Progenitor cell of endocrine pancreas (in vitro differentiated cells): ENCODE measurements at places on chromosomes 16 and 17. TPM values are rescaled to one million over a fixed set of nuclear protein-coding genes. Genes with fewer than 3 reads are reported as not detected.

DNA sequence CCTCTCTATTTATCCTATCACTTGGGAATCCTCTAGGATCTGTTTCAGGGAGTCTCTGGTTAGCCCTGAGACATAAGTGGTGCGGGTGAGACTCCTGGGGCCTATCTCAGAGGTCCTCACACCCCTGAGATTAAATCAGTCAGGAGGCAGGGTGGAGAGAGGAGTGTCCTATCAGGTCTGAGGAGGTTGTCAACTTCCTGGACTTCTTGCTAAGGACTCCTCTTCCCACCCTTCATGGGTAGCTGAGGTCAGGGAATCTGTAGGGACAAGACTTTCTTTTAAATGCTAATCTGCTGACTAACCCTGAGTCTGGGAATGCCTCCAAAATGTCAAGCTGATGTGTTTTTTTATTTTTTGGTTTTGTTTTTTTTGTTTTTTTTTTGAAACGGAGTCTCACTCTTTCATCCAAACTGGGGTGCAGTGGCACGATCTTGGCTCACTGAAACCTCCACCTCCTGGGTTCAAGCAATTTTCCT is 6.6 kb upstream of the ARMC5 start:
- no peak for DNase-seq

DNA sequence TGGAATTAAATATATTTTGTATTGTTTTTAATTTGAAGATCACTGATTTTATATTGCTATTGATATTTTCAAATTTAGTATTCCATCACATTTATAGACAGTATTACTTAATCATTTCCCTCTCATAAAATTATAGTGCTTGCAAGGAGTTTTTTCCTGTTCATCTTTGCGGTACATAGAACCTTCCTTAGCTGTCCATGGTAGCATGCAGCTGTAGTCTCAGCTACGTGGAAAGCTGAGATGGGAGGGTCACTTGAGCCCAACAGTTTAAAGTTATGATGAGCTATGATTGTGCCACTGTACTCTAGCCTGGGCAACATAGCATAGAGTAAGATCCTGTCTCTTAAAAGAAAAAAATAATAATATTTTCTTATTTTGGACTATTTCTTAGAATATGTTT is 215.8 kb upstream of the CHMP6 start:
- no peak for DNase-seq

DNA sequence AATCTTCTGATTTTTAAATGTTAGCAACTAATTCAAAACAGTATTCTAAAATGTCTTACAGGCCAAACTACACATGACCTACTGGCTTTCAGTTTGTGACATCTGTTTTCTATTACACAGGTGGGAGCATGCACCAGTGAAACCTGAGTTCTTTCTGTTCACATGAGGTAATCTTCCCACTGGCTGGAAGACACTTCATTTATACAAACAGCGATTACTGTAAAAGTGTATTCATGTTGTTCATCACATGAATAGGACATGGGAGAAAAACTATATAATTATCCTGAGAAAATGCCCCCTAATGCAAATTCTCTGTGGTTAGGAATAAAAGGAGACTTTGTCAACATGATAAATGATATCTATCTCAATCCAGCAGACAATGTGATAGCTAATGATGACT is 11.1 kb upstream of the PIK3R5 start:
- no peak for DNase-seq

GRCh38 chr17:67562005-67562404 is 155.7 kb upstream of the NOL11 start:
- no peak for DNase-seq

GRCh38 chr17:27239046-27239445 is 54.9 kb upstream of the WSB1 start:
- no peak for DNase-seq

DNA sequence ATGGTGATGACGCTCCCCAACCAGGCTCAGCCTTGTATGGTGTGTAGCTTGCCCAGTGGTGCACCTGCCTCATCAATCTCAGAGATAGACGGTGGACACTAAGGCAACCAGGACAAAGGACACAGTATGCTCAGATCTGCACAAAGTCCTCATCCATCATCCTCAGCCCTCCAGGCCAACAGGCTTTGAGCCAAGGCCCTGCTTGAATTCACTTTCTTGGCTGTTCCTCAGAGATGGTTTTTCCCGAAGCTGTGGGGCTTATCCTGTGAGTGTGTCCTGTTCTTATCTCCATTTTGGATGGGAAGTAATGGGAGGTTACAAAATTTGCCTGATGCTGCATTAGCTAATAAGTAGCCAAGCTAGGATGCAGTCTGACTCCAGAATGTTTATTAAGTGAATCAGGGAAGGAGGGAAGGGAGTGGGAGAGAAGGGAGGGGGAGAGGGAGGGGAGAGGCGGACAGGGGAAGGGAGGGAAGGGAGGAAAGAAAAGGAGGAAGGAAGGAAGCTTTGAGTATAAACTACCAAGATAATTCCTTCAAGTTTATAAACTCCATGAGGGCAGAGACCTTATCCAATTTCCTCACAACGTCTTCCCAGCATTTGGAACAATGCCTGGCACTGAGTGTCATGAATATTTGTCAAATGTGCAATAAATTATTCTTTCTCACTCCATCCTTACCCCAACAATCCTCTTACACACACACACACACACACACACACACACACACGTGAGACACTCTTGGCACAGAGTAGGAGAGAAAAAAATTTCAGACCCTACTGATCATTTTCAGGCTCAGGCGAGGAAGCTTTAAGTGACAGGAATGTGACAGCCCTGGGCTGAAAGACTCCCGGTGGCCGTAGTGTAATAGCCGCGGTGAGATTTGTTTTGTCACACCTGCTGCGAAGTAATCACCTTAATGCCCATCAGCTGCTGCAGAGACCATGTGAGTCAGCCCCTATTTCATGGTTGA is 84.3 kb downstream of the BMERB1 start:
- DNase-seq = no peak

DNA sequence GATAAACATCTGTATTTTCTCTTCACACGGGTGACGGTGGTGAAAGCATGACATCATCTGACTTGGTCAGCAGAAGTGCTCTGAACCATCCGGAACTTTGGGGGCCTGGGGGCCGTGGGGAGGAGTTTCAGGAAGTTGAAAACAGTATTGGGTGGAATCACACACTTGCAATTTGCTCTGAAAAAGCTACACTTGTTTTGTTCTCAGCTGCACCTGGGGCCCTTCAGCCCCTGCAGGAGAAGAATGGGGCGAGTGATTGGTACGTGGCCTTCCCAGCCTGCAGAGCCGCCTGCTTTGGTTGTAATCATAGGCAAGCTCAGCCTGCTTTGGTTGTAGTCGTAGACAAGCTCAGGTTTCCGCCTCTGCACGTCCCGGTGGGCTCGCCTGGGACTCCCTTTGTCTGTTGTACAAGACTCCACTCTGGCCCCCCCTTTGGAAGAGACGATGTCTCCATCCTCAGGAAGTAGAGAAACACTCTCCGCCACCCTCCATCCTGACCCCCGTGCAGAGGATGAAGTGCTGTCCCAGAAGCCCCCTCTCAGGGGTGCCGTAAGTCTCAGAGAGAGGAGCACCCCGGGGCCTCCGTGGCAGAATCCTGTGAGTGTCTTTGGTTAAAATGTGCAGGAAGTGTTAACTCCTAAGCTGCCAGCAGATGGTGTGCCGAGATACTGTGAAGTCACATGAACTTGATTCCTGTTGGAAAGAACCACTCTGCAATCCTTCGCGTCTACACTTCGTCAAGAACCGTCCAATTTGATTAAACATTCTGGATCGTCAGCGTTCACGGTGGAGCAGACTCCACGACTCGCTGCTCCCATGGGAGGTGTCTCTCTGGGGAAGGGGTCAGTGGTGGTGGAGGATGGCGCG is 5.4 kb downstream of the BANP start:
- no peak for DNase-seq

DNA sequence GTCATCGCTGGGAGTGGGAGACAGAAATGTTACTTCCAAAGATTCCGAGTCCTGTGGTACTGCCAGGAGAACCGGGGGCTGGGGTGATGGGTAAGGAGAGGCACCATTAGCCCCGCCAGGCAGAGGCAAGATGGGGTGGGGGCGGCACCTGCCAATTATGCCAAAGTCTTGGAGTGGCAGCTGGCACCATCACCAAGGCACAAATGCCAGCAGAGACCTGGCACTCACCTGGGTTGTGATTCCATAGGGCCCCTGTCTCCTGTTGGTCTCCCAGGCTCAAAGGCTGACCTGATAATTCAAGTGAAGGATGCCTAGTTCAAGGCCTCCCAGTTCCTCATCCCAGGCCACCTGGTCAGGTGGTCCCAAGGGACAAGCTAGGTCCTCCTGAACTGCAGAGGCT is 7.6 kb downstream of the NXPH3 start:
- DNase-seq = no peak

GRCh38 chr16:77414752-77415231 is 20.0 kb downstream of the ADAMTS18 start:
- DNase-seq = no peak

DNA sequence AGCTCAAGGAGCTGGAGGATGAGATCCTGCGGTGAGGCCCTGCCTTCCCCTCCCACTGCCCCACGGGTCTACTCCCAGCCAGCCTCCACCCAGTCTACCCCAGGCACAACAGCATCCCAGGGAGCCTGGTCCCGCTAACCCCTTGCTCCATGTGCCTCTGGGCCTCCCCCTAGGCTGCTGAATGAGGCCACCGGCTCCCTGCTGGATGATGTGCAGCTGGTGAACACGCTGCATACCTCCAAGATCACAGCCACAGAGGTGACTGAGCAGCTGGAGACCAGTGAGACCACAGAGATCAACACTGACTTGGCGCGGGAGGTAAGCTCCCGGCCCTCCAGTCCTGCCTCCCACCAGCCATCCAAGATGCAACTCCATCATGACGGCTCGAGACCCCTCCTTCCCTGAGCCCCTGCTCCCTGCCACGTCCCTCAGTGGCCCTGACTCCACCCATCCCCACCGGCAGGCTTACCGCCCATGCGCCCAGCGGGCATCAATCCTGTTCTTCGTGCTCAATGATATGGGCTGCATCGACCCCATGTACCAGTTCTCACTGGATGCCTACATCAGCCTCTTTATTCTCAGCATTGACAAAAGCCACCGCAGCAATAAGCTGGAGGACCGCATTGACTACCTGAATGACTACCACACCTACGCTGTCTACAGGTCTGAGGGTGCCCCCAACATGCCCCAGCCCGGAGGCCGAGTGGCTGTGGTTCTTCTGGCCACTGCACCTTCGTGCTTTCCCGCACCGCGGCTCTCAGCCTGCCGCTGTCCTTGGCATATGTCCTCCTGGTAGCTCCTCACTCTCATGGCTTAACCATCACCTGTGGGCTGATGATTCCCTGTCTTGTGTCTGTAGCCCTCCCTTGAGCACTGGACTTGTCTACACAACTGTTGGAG is 15.0 kb upstream of the KDM6B start:
- no peak for DNase-seq

Gene SLFN12
- 16.6 and 17.7 TPM in 2 replicates for total RNA-seq

Gene NKD1
- total RNA-seq = 2.8 and 3.0 TPM in 2 replicates

Gene CACNG3
- not detected in 2 replicates for total RNA-seq

Gene NT5C
- total RNA-seq = 53.3 and 58.8 TPM in 2 replicates

Gene PRCD
- total RNA-seq = 0.86 and 1.7 TPM in 2 replicates
